ENCODE measurements at places on chromosomes 7 and 10. TPM values are rescaled to one million over a fixed set of nuclear protein-coding genes. Genes with fewer than 3 reads are reported as not detected.
A peak's percentile ranks its signal among the peaks of the same experiment; 100 is the strongest.

The ELOVL3 gene
- polyA plus RNA-seq, result 0.25 TPM

The BTBD16 gene
- polyA plus RNA-seq, result not detected

The CYP3A4 gene
- polyA plus RNA-seq, result not detected

The AP1S1 gene
- 704 TPM for polyA plus RNA-seq

- DNase-seq, result peak; percentile 44
- H3K4me3 ChIP-seq, result no peak overlapping the region
- H3K27ac ChIP-seq, result no peak overlapping the region
- no peaks in the 10 kb centered on the region for H3K36me3 ChIP-seq
Measured at GRCh38 chr7:132307465-132307864, 268.8 kb downstream of the PLXNA4 start.

- peak; percentile 66 for DNase-seq
- H3K36me3 ChIP-seq, result no peaks in the 10 kb centered on the region
- peak overlapping the region; percentile 94 for H3K27ac ChIP-seq
- H3K4me1 ChIP-seq, result peaks cover 92% of the 10 kb centered on the region
- H3K27me3 ChIP-seq, result peaks cover 15% of the 10 kb centered on the region
- no peak overlapping the region for H3K4me3 ChIP-seq
Measured at GRCh38 chr7:150957133-150958020, 20.7 kb downstream of the KCNH2 start.

GRCh38 chr7:114627231-114627630 lies 212.6 kb downstream of the FOXP2 start:
- H3K27ac ChIP-seq, result no peak overlapping the region
- no peaks in the 10 kb centered on the region for H3K27me3 ChIP-seq
- no peak overlapping the region for H3K4me3 ChIP-seq
- no peak for DNase-seq
- no peaks in the 10 kb centered on the region for H3K36me3 ChIP-seq
- no peaks in the 10 kb centered on the region for H3K4me1 ChIP-seq

- no peak overlapping the region for H3K4me3 ChIP-seq
- H3K27me3 ChIP-seq, result no peaks in the 10 kb centered on the region
- H3K36me3 ChIP-seq, result no peaks in the 10 kb centered on the region
- no peak overlapping the region for H3K27ac ChIP-seq
- DNase-seq, result no peak
Measured at GRCh38 chr10:124244256-124244877, 151.0 kb upstream of the CHST15 start.

GRCh38 chr10:70761727-70762350 lies 23.3 kb downstream of the TBATA start:
- no peak overlapping the region for H3K4me3 ChIP-seq
- H3K27ac ChIP-seq, result no peak overlapping the region

GRCh38 chr7:69844264-69844868 lies 246.1 kb downstream of the AUTS2 start:
- no peaks in the 10 kb centered on the region for H3K27me3 ChIP-seq
- H3K27ac ChIP-seq, result no peak overlapping the region
- H3K4me3 ChIP-seq, result no peak overlapping the region
- peaks cover 21% of the 10 kb centered on the region for H3K4me1 ChIP-seq

DNA sequence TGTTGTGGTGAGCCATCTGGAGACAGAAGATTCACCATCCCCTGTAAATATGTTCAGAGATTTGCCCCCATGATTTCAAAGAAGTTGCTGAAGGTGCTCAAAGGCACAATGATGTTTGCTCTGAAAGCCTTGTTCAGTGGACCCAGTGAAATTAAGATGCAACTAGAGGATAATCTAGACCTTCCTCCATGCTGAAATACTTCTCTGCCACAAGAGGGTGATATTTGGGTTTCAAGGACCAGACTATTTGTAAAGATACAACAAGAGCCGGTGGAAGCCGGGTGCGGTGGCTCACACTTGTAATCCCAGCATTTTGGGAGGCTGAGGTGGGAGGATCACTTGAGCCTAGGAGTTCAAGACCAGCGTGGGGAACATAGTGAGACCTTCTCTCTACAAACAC lies 13.5 kb upstream of the MSRB2 start:
- H3K27me3 ChIP-seq, result no peaks in the 10 kb centered on the region
- no peak for DNase-seq
- no peaks in the 10 kb centered on the region for H3K36me3 ChIP-seq
- H3K4me3 ChIP-seq, result no peak overlapping the region
- peaks cover 9% of the 10 kb centered on the region for H3K4me1 ChIP-seq
